ENCODE measurements at places on chromosomes 11 and 22.

DNA sequence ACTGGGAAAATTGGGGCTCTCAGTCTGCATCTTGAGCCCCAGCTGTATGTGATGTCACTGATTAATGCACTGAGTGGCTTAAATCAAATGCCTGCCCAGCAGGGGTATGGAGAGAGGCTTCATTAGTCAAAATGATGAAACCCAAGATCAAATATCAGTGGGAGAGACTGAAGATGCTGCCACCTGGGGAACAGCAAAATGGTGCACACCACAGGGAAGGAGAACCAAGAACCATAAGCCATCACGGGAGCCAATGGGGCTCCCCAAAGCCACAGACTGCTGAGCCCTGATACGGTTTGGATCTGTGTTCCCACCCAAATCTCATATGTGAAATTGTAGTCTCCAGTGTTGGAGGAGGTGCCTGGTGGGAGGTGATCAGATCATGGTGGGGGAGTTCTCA, 85.6 kb downstream of the CTTN start:
- DNase-seq, result no peak

DNA sequence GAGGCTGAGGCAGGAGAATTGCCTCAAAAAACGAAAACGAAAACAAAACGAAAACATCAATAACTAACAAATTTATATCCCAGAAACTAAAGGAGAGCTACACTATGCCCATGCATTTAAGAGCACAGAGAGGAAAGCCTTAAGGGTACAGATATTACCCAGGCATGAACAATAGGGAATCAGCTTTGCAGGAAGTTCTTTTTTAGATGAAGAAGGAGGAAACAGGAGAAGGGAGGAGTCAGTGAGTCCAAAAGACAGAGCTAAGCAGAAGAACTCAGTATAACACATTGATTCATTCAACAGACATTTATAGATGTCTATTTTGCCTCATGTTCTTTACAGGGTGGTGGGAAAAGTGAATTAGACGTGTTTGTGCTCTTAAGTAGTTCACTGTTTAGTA, 8.3 kb downstream of the MRPL17 start:
- DNase-seq, result no peak

DNA sequence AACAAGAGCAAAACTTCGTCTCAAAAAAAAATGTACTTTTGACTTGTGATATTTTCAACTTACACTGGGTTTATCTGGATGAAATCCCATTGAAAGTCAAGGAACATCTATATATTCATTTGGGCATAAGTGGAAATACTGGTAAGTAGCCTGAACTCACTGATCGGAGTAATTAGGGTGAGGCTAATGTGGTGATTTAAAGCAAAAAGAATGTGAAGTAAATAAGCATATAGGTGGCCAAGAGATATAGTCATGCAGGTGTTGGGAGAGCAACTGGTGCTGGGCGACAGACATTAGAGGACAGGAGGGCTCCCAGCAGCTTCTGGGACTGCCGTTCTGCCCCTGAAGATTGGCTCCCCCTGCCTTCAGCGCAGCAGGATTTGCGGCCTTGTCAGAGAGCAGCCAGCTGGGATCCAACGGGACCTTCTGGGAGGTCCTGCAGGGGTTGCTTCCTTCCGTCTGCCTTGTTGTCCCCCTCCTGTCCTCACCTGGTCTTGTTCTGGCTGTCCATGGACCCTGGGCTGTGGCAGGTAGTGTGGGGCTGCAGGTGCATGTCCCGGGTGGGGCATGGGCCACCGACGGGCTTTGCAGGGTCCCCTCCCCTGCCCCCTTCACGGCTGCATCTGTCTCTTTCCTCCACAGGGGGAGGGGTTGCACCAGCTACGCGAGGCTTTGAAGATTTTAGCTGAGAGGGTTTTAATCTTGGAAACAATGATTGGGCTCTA, 14.1 kb downstream of the RHBDD3 start:
- DNase-seq, result no peak

GRCh38 chr11:9265211-9266131, at the start of gene DENND5A:
TSS of gene DENND5A (minus strand) at chr11:9265350. CDS start at chr11:9265069, 281 bp downstream.
- DNase-seq, result peak; percentile 88

DNA sequence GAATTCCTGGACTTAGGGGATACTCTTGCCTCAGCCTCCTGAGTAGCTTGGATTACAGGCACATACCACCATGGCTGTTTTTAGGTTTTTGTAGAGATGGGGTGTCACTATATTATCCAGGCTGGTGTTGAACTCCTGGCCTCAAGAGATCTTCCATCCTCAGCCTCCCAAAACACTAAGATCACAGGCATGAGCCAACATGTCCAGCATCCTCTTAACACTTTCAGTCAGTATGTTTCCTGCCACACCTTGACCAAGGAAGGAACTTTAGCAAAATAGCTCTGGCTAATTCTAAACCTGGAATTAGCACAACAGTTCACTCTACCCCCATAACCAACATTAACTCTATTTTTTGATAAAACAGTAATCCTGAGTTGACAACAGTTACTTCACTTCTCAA, 27.2 kb upstream of the DNAJB7 start:
- DNase-seq, result no peak

- DNase-seq, result no peak
Measured at GRCh38 chr11:961921-962320, 36.3 kb downstream of the AP2A2 start.

DNA sequence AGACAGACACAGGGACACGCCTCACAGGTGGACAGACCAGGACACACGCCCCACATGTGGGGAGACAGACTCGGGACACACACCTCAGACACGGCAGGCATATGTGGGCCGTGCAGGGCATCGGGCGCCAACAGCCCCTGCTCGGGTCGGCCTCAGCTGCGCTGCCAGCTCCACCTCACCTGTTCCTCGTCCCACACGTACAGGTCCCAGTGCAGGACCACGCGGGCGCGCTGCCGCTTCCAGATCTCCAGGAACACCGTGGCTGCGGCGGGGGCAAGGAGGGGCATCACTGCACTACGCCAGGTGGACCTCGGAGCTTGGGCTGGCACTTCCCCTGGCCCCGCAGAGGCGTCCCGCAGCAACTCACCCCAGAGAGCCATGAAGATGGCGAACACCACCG, 12.4 kb downstream of the ANO9 start:
- peak; percentile 15 for DNase-seq

- peak; percentile 52 for DNase-seq
Measured at GRCh38 chr11:88016392-88017170, 158.7 kb downstream of the RAB38 start.

Data from left cardiac atrium (tissue), 4 donors.